ENCODE measurements at places on chromosomes 11 and 22.
A peak's percentile ranks its signal among the peaks of the same experiment; 100 is the strongest.

- no peak for DNase-seq
Observed at GRCh38 chr22:44312766-44313165, at the start of gene SHISAL1. TSS of gene SHISAL1 (minus strand) at chr22:44312951. CDS start at chr22:44300945, 12,006 bp downstream.

DNA sequence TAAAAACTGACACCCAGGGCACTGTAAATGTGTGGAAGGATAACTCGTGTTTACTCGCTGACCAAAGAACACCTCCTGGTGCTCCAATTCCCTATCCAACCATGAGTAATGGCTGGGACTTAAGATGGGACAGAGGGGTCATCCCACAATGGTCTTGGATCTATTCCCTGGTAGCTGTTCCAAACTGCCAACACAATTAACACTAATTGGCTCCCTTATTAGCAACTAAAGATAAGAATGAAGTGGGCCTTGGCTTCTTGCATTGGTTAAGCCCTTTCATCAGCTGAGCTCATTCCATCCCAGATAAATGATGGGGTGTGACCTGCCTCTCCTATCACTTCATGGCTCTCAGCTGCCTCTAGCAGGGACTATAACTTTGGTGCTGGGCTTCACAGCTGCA, 1.5 kb upstream of the SIK3 start:
- DNase-seq = no peak

DNA sequence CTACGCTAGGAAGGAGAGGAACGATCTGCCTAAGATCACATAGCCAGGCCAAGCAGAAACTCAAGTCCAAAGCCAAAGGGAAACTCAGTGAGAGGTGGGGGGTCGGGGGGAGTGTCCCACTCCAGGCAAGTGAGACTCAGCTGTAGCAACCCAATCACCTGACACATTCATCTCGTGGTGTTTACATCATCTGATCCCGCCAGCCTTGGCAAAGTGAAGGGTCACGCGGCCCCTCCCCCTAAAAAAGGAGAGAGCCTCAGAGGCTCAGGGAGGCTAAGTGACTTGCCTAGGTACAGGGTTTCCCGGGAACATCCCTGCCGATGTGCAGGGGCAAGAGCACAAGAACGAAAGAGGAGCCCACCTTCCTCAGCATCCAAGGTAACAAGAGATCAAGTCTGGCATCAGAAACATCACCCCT, 21.5 kb downstream of the MYH9 start:
- no peak for DNase-seq

DNA sequence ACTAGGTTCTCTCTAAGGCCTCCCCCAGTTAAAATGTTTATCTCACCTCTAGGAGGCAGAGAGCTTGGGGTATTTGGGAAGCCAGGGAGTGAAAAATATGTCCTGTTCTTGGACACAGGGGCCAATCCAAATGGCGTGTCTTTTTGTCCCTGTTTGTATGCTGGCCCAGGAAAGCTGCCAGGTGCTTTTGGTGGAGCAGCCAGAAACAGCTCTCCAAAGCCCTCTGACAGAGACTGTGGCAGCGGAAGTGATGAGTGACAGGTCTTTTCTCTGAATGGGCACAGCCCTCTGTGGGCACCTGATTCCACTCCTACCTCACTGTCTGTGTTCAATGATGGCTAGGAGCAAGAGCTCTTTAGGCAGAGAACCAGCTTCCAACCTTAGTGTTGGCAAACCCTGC, 106.4 kb upstream of the KIRREL3 start:
- DNase-seq = no peak

- no peak for DNase-seq
Observed at GRCh38 chr22:31230155-31230870, 18.2 kb downstream of the LIMK2 start.

DNA sequence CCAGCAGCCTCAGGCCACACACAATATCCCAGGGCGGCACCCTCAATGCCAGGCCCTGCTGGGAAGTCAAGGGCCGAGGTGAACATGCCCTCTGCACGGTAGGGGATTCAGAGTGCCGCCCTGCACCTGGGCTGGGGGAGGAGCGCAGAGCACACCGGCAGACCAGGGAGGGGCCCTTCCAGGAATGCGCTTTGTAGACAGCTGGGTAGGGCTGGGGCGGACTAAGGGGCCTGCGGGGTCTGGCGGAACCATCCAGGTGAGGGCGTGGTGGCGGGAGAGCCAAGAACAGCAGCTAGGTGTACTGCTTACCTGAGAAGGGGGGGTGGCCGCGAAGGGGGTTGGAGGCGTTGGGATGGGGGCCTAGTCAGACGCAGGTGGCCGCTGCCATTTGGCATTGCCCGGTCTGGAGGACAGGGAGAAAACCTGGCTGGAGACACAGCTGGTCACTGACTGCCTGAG, 26.0 kb downstream of the DUSP8 start:
- no peak for DNase-seq

DNA sequence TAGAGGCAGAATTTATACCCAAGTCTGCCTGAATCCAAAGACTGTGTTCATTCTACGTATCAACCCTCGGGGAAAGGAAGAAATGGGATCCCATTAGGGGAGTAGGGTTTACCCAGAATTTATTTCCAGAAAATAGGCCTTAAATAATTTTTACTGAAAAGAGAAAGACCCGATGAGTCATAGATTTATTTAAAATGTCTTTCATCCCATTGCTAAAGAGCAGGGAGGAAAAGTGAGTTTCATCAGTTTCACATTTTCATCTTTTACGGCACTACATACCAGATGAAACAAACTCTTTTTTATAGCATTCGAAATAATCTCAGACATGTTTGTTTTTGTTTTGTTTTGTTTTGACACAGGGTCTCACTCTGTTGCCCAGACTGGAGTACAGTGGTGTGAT, 31.3 kb downstream of the SLC1A2 start:
- DNase-seq = no peak

GRCh38 chr11:67382276-67383136, 9.1 kb upstream of the CLCF1 start:
- peak; percentile 76 for DNase-seq

DNA sequence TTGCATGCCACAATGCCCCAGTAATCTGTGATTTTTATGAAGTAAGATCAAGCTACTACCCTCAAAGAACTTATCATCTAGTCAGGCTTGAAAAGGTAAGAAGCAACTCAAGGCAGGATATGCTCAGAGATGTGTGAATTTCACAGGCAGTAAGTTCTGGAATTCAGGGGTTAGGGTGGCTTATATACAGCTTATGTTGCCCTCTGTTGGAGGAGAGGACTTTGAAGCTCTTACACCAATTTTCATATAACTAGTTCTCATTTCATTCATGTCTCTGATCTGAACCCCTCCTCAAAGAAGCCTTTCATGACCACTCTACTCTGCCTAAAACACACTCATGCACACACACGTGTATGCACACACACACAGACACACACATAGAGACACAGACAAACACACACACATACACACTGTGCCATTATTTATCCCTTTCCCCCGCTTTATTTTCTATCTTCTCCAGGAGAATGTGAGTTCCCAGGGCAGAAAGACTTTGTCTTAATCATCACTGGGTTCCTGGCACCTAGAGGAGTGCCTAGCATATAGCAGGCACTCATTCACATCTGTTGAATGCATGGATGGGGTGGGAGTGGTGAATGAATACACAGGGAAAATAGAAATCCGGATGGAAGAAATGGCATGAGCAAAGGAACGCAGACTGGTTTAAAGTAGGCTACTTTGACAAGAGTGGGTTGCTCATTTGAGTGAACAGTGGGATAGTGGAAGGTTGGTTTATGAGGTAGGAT, 220.7 kb upstream of the ZBED5 start:
- no peak for DNase-seq

DNA sequence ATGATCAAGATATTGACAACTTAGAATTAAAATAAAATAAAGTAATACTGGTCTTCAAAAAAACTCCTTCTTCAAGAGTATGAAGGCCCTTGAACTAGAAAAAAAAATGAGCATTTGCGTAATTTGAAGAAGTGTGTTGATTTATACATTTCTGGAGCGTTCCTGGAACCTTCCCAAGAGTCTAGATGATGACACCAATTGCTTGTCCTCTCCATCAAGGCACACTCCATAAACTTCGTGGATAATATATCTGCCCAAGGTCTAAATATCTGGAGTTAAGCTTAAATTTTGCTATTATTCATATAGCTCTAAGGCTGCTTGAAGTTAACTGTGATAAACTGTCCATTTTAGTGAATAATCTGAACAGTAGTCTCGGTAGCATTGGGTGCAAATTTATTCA, 361.3 kb upstream of the CNTN5 start:
- no peak for DNase-seq

GRCh38 chr11:4932751-4933150, 8.6 kb upstream of the OR51G1 start:
- DNase-seq = no peak

DNA sequence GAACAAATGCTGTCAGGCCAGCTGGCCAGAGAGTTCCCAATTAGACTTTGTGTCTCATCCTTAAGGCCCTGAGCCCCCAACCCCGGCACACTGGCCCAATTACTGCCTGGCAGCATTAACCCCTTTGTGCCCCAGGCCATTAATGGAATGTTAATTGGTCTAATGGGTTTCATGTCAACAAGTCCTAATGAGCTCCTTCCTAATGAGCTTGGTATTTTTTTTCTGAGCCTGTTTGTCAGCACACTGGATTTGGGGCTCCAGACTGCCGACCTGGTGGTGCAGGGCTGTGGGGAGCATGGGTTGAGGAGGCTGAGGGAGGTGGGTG, 148.8 kb downstream of the FEZ1 start:
- DNase-seq = no peak

DNA sequence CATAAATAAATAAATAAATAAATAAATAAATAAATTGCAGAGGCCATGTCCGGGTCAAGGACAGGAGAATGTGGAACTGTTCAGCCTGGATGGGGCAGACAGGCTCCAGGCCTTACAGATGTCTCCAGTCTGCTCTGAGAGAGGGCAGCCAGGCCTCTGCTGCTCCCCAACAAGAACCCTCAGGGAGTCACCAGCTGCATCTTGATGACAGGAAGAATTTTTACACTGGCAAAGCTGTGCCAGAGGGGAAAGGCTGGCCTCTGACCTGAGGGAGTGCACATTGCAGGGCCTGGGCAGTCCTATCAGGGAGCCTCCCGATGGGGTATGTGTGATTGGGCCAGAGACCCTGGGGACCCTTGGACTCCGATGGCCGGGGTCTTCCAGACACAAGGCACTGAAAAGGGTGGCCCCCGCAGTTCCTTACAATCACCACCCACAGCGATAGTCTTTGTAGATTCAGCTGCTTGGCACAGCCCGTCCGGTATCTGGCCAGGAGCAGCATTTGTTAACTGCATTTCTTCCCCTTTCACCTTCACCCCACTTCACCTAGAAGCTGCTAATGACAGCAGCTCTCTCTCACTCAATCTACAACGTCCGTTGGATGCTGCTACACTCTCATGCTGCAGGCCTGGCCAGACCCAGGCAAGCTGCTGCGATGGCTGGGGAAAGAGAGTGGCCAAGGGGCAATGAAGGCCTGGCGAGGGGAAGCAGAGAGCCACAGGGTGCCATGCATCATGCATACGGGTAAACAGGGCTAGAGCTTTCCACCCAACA, 8.1 kb downstream of the MOGAT2 start:
- no peak for DNase-seq

DNA sequence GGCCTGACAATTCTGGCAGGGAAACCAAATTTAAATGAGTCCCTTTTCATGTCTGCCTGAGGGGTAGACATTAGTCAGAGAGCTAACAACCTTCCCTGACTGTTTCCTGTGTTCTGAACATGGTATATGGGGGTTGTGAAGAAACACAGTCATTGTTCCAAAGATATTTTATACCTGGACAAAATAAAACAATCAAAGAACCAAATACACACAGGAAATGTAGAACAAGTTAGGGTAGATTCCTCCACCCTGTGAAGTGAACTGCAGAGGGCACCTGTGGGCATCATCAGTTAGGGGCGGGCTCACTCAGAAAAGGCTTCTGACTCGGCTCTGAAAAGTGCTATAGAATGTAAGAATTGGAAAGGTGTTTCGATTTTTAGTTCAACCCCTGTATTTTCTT, 231.9 kb upstream of the CADM1 start:
- no peak for DNase-seq

- no peak for DNase-seq
Observed at GRCh38 chr22:36052505-36052941, 23.9 kb upstream of the RBFOX2 start.

DNA sequence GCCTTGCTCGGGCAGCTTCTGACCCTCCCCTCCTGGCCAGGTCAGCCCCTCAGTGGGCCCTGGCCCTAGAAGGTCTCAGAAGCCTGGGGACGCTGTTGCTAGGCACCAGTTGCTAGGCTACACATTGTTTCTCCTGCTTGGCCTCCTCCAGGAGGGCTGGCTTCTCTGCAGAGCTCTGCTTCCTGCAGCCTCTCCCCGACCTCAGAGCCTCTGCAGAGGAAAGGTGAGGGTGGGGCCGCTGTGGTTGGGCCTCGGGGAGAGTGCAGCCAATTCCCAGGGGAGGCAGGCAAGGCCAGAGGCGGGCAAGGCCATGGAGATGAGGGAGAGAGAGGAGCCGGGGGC, 27.6 kb upstream of the LRRC10B start:
- DNase-seq = no peak

DNA sequence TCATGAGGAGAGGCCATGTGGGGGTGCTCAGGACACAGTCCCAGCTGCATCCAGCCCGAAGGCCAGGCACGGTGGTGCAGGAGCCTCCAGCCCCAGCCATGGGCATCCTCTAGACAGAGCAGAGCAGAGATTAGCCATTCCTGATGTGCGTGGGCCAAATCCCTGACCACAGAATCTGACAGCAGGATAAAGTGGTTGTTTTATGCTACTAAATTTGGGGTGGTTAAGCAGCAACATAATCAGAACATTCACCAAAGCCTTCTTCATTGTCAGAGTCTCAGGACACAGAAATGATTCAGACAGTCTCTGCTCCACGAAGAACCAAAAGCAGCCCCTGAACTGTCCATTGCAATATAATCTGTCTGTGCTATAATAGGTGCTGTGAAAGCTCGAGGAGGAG, 19.7 kb downstream of the RASD2 start:
- no peak for DNase-seq

- DNase-seq = no peak
Observed at GRCh38 chr11:73760135-73760678, 667 bp downstream of the RAB6A start.

DNA sequence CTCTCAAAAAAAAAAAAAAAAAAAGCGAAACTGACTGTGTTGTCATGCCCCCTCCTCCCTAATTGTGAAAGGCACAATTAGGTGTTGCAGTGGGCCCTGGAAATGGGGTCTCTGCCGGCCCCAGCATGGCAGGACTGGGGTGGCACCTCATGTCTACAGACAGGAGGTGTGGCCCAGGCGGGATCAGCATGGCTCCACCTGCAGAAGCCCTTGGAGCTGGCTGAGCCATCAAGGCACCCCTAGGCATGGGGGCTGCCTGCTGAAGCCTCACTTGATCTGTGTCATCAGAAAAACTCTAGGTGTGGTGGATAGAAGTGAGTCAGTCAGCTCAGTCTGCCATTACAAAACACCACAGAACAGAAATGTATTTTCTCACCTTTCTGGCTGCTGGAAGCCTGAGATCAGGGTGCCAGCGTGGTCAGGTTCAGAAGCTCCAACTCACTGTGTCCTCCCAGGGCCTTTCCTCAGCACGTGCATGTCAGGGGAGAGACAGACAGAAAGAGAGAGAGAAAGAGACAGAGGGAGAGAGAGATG, 10.1 kb upstream of the B4GALNT4 start:
- DNase-seq = no peak
